ENCODE measurements at places on chromosomes 5 and 9.

DNA sequence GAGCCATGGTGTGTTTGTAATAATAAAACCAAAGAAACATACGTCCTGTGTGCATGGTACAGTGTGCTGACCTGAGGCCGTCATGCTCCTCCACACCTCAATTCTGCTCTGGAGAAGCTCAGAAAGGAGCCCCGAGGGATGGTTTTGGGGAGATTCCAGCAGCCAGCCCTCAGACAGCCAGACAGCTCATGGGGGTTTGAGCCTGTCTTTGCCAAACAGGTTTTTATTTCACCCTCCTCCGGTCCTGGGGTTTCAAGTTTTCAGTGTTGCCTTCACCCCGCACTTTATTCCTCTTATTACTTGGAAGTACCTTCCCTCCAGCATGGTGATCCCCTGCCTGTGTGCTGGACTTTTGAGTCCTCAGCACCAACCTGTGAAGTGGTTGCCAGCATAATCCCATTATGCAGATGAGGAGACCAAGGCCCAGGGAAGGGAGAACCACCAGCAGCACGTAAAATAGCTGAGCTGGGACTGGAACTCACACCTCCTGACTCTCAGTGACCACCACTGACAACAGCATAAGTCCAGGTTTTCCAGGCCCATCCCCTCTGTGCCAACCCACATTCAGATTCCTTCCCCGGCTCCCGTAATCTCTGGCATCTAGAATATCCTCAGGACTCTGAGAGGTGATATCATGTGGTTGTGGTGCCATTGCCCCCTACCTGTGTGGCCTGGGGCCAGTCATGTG lies 35.1 kb downstream of the TGFBI start:
- no peak for DNase-seq

DNA sequence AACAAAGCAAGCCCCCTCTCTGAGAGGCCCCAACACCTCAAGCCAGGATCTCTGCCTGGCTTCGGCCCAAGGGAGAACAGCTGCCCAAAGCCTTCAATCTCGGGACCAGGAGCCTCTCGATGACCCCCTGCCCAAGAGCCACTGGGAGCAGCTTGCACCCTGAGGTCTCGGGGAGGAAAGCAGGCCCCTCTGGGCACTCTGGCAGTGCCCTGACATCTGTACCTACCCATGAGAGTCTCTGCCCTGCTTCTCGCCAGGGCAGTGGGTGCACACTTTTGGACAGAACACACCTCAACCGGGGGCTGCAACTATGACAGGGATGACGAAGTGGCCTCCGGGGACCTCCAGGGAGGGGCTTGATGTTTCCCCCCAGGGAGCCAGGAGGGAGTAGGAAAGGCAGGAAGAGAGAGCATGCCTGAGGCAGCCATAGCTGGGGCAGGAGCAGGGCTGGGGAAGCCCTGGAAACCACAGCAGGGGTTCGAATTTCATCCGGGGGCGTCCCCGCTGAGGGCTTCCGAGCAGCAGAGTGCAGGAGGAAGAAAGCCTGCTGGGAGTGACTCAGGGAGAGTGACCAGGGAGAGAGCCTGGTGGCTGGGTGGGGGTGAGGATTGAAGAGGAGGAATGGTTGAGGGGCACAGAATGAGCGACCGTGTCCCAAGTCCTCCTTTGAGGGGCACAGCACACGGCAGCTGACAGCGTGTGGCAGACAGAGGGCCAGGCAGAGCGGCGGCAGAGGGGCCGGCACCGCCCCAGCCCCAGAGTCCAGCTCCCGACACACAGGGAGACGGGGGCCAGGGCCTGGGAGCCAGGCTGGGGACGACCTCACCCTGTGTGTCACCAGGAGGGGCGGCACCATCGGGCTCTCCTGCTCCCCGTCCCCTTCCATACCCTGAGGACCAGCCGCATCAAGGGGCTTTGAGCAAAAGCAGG lies 1.8 kb downstream of the LPCAT1 start:
- DNase-seq: no peak

DNA sequence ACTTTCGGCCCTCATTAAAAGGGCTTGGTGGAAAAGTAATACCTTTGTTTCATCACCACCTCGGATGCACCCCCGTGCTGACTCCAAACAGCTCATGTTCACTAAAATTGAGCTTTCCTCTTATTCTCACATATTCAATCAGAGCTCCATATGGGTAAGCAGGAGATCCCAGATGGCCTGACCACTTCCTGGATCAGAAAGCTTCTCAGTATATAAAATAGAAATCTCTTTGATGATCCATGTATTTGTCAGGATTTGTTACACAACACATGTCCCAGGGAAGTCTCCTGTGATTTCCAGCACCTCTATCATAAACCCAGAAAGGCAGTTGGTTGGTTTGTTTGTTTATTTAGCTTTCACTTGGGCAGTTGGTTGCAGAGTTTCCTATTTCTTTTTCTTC lies 402.0 kb downstream of the MLLT3 start:
- DNase-seq: no peak

DNA sequence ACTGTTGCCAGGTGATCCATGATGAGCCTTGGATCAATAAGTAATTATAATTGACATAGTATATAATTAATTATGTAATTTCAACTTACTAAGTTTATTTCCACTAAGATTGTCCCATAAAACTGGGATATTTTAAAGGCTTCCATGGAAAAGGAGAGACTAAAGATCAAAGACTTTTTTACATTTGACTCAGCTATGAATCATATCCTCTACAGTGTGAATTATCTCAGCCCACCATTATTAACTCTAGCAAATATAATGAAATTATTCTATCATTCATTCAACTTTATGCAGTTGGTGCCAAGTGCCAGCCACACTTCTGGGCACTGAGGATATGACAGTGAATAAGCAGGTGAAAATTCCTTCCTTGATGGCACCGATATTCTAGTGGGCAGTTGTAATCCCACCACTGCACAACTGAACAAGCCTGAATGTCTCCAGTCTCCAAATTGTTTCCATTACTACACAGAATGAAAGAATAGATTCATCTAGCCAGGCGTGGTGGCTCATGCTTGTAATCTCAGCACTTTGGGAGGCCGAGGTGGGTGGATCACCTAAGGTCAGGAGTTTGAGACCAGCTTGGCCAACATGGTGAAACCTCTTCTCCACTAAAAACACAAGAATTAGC lies 21.9 kb upstream of the TXN start:
- no peak for DNase-seq

DNA sequence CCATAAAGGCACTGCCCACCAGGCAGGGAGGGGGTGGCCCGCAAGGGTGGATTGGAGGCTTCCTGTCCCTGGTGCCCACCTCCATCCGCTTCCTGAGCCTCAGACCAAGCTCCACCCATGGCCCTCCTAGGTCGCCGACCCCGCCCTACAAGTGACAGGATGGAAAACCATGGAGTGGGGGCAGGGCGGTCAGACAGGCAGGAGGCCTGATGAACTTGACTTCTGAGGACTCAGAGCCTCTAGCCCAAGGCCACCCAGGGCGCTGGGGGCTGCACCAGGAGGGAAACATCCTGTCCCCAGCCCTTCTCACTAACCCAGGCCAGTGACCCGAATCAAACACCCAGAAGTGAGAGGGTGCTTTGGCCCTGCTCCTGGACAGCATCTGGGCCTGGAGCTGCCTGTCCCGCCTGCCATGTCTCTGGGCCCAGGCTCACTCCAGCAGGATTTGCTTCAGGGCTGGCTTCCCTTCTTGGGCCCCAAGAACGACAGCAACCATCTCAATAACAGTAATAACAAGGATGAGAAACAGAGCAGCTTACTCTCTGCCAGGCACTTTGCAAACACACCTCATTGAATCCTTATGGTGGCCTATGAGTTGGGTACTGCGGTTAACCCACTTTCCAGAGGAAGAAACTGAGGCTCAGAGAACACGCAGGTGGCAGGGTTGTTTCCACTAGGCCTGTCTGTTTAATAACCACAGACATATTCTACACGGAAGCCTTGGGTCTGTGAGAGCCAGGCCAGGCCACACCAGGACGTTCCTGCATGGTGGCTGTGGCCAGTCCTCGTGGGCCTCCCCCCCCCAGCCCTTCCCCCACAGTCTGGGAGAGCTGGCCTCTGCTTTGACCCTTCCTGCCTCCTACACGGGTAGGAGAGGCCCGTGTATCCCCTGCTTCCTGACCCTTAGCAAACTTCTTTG lies 4.4 kb upstream of the ST6GALNAC6 start:
- no peak for DNase-seq

DNA sequence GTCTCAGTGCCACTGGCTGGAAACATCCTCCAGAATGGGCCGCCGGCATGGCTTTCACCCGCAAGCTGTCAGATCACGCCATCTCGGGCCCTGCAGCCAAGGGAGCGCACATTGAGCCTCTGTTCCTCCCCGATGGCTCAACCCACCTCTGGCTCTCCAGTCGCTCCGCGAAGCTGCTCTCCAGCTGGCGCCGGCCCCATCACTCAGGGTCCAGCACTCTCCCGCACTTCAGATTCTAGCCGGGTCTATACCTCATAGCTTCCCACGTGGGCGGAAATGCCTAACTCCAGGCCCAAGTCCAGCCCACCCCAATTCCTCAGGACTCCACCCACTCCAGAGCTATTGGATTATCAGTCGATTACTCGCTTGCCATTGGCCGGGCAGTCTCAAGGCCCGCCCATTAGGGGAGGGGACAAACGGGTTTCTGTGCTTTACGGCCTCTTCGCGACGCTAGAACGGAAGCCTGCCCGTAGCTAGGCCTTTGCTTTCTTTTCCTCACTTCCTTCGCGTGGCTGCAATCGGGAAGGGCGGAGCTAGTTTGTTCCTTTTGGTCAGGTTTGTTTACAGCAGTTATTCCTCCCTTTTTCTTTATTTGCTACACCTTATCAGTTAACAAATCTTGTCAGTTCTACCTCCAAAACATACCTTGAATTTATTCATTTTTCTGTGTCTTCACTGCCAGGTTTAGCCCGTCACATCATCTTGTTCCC lies at the start of gene NOL6:
Gene NOL6 (minus strand): TSS at position 282 of the 710 bp plus-strand sequence. CDS start 82 bp downstream, at position 200.
- DNase-seq: peak; percentile 94

- no peak for DNase-seq
Measured at GRCh38 chr9:87751868-87752267, 25.9 kb downstream of the CTSL start.

GRCh38 chr5:50763846-50764245 lies 97.4 kb downstream of the PARP8 start:
- no peak for DNase-seq

GRCh38 chr5:133730346-133730745 lies 118.0 kb upstream of the FSTL4 start:
- no peak for DNase-seq

DNA sequence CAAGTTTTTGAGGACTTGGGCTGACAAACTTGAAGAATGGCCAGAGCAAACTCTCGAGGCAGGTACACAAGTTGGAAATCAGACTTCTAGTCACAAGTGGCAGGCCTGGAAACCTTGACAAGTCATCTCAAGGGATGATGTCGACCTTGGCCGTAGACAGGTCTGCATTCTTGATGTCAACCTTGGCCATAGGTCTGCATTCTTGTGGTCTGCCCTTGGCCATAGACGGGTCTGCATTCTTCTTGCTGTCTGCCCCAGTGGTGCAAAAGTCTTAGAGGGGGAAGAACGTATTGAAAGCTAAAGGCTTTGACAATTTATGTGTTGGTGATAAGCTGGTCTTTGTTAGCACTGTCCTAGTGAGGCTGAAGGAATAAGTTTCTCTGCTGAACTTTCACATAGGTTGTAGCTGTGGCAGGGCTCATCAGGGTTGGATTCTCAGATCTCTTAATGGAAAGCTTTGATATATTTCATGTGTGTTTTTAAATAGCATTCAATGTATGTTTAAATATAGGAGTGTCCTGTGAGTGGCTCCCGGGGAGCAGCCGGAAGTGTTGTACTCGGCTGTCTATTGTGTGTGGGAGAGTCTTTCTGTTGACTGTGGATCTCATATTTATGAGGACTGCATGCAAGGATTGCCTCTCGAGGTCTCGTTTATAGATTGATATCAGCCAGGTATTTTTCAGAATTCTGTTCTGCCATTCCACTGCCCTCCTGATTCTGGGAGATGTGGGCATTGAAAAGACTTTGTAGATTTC lies 27.0 kb downstream of the SUB1 start:
- no peak for DNase-seq

GRCh38 chr5:10442576-10442975 lies 897 bp downstream of the ROPN1L start:
- no peak for DNase-seq

GRCh38 chr9:15289603-15290002 lies 17.4 kb downstream of the TTC39B start:
- no peak for DNase-seq

DNA sequence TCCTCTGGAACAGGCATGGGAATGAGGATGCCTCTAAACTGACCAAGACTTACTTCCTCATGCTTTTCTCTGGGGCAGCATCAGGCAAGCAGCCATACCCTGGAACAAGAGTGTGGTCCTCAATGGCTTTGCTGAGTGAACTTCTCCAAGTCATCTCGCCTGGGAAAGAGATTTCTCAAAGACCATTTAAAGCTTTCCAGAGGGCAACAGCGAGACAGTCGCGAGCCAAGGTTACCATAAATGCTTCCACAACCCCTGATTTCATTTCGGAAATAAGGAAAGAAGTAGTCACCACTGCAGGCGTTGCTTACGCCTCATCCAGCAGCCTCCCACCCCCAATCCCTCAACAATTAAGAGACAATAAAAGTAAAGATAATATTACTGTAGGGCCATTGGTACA lies 1.1 kb upstream of the SNCAIP start:
- no peak for DNase-seq

- DNase-seq: no peak
Measured at GRCh38 chr5:166948679-166949078, 1342.8 kb upstream of the WWC1 start.

- no peak for DNase-seq
Measured at GRCh38 chr9:130780865-130781504, 54.1 kb upstream of the ABL1 start.

DNA sequence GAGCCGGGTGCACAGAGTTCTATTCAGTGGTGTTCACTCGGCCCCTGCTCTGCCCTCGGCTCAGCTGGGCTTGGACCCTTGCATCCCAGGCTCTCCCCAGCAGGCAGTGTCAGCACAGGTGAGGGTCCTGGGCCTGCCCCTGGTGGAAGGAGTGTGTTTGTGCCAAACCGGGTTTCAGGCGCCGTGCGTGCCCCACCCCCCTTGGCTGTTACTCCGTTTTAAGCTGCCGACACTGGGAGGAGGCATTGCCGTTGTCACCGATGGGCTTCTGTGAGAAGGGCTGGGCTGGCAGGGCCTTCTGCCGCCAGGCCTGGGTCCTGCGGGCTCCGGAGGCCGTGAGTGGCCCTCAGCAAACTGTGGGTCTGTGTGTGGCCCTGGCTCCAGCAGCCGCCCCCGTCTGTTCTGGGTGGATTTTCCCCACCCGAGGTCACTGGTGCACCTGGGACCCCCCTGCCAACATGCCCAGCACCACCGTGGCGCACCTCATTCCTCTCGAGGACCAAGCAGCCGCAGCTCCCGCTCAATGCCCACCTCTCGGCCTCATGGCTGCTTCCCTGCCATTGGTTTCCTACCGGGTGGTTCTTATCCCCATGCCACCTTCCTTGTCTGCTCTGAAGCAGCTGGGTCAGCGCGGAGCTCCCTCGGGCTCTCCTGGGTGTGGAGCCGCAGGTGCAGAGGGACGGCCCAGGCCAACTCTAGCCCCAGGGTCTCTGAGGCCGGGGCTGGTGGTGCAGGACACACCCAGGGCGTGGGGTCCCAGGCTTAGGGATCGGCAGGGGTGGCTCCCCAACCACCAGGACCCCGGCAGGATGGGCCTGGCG lies 44.3 kb upstream of the EXOC3 start:
- no peak for DNase-seq

Measured in T-cell (primary cell).